ENCODE measurements at places on chromosomes 16 and 17.
A peak's percentile ranks its signal among the peaks of the same experiment; 100 is the strongest.

GRCh38 chr17:35496451-35497290, 40.8 kb downstream of the SLFN12L start:
- no peak for DNase-seq

- DNase-seq = peak; percentile 24
Measured at GRCh38 chr17:37488009-37488604, 1.6 kb upstream of the DUSP14 start.

DNA sequence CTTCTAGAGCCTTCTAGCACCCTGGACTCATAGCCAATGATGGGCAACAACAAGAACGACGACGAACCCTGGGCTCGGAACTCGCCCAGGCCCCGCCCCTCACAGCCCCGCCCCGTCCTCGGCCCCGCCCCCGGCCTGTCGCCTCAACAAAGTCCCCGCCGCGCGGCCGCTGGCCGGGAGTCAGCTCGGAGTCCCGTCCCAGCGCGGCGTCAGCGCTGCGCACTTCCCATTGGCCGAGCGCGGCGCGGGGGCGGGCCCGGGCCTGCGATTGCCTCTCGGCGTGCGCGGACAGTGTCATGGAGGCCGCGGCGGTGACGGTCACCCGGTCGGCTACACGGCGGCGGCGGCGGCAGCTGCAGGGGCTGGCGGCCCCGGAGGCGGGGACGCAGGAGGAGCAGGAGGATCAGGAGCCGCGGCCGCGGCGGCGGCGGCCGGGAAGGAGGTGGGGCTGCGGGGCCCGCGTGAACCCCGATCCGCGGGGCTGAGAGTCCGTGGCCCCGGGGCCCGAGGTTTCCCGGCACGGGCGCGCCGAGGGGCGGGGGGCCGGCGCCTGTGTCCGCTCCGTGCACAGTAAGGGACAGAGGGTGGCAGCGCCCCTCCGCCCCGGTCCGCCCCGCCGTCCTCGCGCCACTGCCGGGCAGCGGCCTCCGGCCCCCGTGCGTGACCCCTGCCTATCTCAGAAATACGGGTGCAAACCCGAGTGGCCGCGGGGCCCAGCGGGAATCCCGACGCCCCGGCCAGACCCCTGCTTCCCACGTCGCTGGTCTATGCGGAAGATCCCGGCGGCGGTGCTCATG, at the start of gene ENGASE:
ENGASE (plus strand) TSS at position 176 of the 797 bp plus-strand sequence; CDS start at position 297, 121 bp downstream.
- DNase-seq = peak; percentile 91

- peak; percentile 92 for DNase-seq
Measured at GRCh38 chr17:82830249-82830661, 9.6 kb downstream of the ZNF750 start.

GRCh38 chr16:85613604-85614337, 649 bp downstream of the GSE1 start:
- DNase-seq = peak; percentile 55

GRCh38 chr16:78843978-78844377, 744.5 kb downstream of the WWOX start:
- DNase-seq = no peak

GRCh38 chr16:47643323-47644000, 182.3 kb downstream of the PHKB start:
- no peak for DNase-seq

DNA sequence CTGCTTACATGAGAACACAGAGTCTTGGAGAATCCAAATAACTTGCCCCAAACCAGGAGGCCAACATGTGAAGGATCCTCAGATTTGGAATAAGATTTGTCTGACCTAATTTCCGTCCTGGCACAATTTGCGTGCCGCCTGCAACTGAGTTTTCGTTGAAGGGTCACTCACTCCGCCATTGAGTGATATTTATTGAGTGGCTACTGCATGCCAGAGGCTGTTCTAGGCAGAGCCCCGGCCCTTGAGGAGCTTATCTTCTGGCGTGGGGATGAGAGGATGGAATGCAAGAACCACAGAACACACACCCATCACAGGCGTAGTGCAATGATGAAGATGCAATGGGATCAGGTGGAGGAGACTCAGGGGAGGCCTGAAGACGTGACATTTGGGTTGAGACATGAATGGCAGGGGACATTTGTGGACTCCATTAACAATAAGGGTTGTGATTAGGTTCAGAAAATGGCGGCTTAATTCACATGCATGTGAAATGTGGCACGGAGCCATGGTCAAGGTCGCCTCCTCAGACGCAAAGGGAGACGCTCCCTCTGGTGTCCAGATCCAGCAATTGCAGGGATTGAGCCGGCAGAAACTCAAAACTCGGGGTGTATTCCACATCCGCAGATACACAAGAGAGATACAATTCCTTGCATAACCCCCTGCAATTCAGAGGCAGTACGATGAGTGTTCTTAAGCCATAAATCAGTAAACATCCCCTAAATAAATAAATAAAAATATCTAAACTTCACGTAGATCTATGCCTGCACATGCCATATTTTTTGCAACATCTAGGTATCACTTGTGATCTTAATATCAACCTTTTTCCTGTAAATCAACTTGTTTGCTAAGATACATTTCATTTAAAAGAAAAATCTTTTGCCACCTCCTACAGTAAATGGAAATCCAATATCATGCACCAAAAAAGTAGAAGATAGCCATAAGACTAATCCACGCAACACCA, 57.9 kb upstream of the CACNG4 start:
- peak; percentile 89 for DNase-seq

DNA sequence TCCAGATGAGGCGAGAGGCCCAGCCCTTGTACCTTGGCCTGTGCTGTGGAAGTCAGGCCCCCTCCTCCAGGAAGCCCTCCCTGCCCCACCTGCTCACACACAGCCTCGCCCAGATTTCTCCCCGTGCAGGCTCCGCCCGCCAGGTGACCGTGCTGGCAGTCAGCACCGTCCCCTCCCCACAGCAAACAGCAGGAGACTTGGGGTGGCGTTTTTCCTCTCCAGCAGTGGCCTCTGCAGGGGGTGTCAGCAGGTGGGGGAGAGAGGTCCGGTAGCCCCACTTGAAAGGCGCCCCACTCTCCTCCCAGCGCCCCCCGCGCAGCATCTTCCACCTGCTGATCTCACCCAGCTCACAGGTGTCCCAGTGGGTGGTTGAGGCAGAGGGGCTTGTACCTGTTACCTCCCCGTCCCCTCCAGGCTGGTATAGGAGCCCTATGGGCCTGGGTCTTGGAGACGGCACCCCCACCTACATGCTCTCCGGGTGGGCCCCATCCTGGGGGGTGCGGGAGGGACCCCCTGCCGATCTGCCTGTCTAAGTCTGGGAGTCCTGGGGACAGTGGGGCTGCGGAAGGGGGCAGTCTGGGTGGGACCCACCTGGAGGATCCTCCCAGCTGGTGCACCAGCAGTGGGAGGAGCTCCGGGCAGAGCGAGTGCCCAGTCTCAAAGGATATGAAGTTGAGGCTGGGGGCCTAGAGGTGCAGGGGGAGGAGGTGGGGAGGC, 4.2 kb upstream of the C1QTNF8 start:
- no peak for DNase-seq

DNA sequence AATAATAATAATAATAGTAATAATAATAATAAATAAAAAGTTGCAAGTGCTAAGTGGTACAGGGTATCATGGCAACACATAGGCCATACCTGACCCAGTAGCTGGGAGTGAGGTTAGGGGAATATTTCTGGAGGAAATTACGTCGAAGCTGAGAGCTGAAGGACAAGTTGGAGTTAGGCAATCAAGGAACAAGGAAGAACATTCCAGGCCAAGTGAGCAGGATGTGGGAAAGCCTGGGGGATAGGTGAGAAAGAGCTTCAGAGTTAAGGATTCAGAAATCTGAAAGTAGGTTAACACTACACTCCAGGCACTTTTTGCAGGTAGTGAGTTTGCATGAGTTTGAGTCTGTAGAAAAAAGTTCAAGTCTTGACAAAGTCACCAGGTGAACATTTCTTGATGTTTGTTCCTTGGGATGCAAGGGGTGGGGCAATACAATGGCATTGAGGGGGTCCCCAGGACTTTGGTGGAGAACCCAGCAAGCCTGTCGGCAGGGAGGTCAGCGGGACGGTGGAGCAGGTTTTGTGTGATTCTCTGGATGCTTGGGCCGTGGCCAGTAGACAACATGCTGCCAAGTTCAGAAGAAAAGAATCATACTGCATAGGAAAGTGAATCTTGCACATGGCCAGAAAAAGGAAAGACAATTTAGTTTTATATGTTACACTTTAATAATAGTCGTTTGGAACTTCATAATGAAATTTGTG, 27.7 kb upstream of the MPHOSPH6 start:
- DNase-seq = no peak

DNA sequence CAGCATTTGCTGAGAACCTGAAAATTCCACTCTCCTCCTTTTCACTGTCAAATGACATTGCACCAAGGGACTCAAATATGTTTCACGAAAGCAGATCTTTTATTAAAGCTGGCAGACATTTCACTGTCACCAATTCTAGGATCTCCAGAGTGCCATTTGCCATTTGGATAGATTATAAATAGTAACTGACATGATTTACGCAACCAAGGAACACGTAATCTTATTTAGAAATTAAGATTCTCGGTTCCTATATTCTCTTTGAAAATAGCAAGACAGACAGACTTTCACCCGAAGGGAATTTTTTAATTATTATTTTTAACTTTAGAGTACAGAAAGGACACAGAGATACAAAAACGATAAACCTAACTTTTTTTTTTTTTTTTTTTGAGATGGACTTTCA, 49.6 kb downstream of the ANKFY1 start:
- no peak for DNase-seq

- no peak for DNase-seq
Measured at GRCh38 chr17:4006745-4007211, 42.5 kb upstream of the ATP2A3 start.

GRCh38 chr16:74320707-74321106, 24.1 kb downstream of the PSMD7 start:
- DNase-seq = no peak

DNA sequence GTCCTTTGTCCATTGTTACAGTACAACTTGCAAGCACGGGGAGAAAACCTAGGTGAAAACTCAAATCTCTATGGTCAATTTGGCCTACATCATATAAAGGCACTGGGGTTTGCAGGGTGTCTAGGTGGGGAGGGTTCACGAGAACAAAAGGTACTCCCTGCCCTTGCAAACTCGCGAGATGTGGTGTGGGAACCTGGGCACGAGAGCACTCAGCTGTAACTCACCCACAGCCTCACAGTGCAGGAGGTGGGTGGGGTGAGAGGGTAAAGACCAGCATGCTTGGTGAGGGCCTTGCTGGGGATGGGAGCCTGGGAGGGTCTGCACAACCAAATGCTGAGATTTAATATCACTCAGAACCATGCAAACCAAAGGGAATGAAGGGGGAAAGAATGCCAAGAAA, 18.4 kb upstream of the ZNF594 start:
- no peak for DNase-seq
